Heart left ventricle (tissue), 16 donors: ENCODE measurements at places on chromosomes 13 and 19. TPM values are rescaled to one million over a fixed set of nuclear protein-coding genes. Genes with fewer than 3 reads are reported as not detected.

ZNF610 gene
- total RNA-seq: 2.5 TPM

- DNase-seq: no peak
- no peak overlapping the region for H3K4me3 ChIP-seq
- peaks cover 6% of the 10 kb centered on the region for H3K4me1 ChIP-seq
- H3K27ac ChIP-seq: no peak overlapping the region
These were observed 16.8 kb downstream of the FLT1 start for GRCh38 chr13:28478127-28478526.

NLRP5 gene
- not detected for total RNA-seq

HAUS5 gene
- 1.9 TPM for total RNA-seq

DNA sequence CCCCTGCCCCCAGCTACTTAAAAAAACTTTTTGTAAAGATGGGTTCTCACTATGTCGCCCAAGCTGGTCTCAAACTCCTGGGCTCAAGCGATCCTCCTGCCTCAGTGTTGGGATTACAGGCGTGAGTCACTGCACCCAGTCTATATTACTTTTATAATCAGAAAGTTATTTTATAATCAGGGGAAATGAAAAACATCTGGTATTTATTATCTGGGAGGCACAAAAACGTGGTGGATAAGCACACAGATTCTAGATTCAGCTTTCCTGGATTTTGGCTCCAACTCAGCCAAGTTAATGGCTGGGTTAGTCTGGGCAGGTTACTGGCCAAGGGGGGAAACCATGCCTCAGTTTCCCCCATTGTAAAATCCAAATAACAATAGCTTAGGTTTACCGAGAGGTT lies 24.7 kb downstream of the KEAP1 start:
- H3K27ac ChIP-seq: no peak overlapping the region
- no peaks in the 10 kb centered on the region for H3K36me3 ChIP-seq
- peak overlapping the region; percentile 60 for H3K4me3 ChIP-seq

CYP2A7 gene
- not detected for total RNA-seq

DNA sequence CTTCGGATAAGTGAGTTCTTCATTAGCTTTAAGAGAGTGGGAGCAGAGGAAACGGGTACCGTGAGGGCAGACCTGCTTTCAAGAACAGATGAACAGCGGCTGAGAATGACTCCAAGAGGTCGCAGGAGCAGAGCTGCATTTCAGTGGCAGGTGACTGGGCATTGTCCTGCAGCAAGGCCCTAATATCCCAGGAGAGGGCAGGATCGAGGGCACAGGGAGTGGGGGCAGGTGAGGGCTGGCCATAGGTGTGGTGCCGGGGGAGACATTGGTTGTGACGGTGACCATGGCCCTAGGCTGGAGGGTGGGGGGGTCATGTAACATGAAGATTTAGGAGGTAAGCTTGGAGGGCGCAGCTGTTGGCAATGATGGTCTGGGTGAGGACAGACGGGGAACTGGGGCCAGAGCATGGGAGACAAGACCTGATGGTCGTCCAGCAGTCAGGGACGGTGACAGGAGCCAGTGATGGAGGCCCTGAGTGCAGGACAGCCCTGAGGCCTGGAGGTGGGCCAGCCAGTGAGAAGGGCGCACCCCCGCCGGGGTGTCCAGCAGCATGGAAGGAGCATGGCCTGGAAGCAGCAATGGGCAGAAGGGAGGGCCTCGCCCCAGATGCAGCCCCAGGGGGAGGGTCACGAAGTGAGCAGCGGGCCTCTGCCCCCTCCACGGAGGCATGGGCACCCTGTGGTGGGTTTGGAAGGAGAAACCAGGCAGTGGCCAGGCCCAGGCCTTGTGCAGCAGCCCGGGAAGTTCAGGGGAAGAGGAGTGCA lies 29.2 kb upstream of the LAMP1 start:
- H3K27me3 ChIP-seq: no peaks in the 10 kb centered on the region
- no peak overlapping the region for H3K27ac ChIP-seq
- no peak for DNase-seq
- no peak overlapping the region for H3K4me3 ChIP-seq
- H3K36me3 ChIP-seq: peaks cover 16% of the 10 kb centered on the region

- no peaks in the 10 kb centered on the region for H3K27me3 ChIP-seq
- H3K4me1 ChIP-seq: peaks cover 72% of the 10 kb centered on the region
- peak; percentile 39 for DNase-seq
- no peak overlapping the region for H3K27ac ChIP-seq
- no peaks in the 10 kb centered on the region for H3K36me3 ChIP-seq
These were observed 15.3 kb downstream of the FPR3 start for GRCh38 chr19:51810223-51810622.

- no peak overlapping the region for H3K4me3 ChIP-seq
- H3K4me1 ChIP-seq: no peaks in the 10 kb centered on the region
- H3K36me3 ChIP-seq: no peaks in the 10 kb centered on the region
- DNase-seq: no peak
- H3K27me3 ChIP-seq: no peaks in the 10 kb centered on the region
These were observed 45.6 kb upstream of the MRI1 start for GRCh38 chr19:13718733-13719132.
